ENCODE measurements at places on chromosomes 11 and 22. TPM values are rescaled to one million over a fixed set of nuclear protein-coding genes. Genes with fewer than 3 reads are reported as not detected.

HTR3A gene
- not detected for total RNA-seq

DNA sequence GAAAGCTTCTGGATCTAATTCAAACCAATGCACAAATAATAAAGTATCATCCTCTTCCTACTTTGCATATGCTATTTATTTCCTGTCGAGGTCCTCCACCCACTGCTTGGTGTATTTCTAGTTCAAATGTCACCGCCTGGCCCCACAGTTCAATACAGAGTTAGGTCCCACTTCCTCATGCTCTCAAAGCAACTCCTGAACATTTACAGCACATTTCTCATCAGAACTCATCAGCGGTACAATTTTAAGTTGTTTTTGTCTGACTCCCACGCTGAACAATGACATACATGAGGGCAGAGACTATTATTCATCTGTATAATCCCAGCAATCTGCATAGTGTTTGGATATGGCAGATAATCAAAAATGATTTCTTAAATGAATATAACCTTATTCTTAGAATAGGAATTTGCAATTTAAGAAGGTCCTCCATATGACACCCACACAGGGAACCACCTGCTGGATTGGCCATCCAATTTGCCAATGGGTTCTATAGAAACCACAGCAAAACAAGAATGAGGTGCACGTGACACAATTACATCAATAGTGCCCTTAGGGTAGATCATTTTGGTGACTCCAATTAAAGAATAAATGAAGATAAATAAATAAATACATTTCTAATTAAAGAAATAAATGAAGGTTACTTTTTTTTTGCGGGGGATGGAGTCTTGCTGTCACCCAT, 54.2 kb downstream of the SLC25A17 start:
- no peak for DNase-seq

DEFB131B gene
- not detected for total RNA-seq

DNA sequence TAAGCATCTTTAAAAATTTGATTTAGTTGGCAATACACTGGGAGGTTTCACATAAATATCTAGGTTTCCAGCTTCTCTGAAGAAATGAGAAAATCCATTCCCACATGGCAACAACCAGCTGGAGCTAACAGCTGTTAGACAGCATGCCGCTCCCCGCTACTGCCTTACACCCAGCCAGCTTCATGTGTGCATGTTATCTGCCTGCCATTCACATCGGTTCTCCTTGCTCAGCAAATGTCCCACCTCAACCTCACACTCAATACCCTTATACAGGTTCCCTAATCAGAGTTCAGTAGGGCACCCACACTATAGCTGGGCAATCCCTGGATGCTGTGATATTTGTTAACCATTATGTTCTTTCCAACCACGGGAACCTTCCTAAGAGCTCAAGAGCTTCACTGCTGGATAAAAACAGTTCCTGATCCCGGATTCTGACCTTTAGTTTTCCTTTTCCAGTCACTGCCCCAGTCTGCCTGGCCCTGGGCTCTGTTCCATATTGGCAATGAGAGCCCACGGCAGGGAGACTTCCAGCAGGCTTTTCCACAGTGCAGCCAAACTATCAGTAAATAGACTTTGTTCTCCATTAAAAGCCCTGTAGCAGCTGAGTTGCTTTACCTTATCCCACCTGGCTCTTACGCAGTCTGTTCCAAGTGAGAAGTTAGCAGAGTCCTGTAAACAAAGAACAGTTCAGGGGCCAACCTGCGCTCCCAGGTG, 8.6 kb downstream of the RPUSD4 start:
- DNase-seq: no peak

GLB1L3 gene
- total RNA-seq: 0.40 TPM
